Forelimb muscle (tissue), 1 donor: ENCODE measurements at places on chromosomes 16 and 17. TPM values are rescaled to one million over a fixed set of nuclear protein-coding genes. Genes with fewer than 3 reads are reported as not detected.

DNA sequence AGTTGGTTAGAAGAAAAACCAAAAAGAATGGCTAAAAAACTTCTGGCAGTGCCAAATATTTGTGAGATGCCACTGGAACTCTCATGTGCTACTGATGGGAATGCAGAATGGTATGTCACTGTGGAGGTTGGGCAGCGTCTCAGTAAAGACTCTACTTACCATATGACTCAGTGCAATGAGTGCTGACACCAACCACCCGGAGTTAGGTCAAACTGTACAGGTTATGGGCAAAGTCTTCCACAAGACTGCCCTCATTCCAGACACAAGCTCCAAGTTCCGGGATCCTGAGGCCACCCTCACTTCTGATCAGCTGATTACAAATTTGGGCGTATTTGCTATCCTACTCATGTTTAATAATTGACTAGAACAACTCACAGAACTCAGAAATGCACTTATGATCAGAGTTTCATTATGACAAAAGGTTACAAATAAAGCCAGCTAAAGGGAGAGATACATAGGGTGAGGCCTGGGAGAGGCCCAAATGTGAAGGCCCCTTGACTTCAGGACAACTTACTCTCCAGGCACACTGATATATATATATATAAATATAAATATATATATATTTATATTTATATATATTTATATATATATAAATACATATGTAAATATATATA lies 114.9 kb downstream of the TRIM37 start:
- no peak for DNase-seq

- DNase-seq = no peak
These were observed 15.3 kb downstream of the FOXN1 start for GRCh38 chr17:28521311-28522085.

GRCh38 chr16:19238406-19238805 lies 47.1 kb upstream of the CLEC19A start:
- DNase-seq = no peak

DNA sequence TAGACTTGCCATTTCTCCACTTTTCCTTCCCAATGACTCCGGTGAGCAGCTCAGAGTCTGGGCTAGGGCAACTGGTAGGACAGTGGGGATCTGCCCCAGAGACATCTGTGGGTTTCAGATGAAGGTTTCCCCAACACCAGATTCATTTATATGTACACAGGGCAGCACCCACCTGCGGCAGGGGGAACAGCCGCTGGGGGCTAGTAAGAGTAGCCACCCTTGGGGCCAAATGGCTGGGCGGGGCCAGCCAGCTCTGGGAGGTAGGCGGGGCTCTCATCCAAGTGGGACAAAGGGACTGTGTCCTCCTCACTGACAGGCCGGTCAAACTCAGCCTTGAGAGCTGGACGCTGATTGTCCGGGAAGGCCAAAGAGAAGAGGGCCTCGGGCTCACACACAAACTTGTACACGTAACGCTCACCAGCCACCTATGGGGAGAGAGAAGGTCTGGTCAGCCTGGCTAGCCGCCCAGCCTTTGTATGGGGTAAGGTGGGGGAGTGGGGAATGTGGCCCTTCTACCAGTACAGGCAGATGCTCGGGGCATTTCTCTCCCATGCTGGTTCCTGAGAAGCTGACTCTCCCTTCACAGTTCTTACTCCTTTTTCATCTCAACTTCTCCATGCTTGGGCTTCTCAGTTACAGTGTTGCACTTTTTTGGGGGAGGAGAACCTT lies 17.7 kb downstream of the ETV4 start:
- DNase-seq = no peak

DNA sequence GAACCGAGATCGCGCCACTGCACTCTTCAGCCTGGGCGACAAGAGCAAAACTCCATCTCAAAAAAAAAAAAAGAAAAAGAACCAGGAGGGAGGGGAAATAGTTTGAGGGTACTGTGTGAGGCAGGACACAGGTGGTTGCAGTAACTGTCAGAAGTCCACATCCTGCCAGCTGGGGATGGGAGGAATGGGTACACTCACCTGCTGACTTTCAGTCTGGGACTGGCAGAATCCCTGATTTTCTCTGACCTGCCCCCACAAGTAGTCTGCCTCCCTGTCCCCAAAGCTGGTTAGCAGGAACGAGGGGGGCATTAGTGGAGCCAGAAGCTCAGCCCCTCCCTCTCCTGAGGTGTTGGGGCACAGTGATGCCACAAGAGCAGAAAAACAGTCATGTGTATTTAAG lies 7.1 kb upstream of the ARL5C start:
- DNase-seq = no peak

GRCh38 chr17:79338604-79339003 lies 264.0 kb downstream of the ENGASE start:
- DNase-seq = no peak

DNA sequence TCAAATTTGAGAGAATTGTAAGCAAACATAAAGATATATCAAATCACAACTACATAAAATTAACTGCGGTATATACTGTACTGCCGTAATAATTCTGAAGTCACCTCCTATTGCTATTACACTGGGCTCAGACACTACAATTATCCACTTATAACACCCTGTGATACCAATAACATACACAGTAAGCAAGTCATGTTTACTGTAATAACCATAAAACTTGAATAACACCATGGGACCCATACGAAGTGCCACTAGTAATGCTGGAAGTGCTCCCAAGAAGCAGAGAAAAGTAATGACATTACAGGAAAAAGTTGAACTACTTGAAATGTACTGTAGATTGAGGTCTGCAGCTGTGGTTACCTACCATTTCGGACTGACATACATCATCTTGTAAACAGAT lies 24.0 kb downstream of the CMC2 start:
- no peak for DNase-seq

- peak; percentile 25 for DNase-seq
These were observed at the start of gene RDM1 for GRCh38 chr17:35930211-35931065. Gene RDM1 (minus strand): TSS chr17:35930773. CDS start chr17:35930727, 46 bp downstream.

Gene MGRN1
- 35.5 TPM for polyA plus RNA-seq

Gene ATP1B2
- 33.9 TPM for polyA plus RNA-seq
